ENCODE measurements at places on chromosomes 12 and 14.

DNA sequence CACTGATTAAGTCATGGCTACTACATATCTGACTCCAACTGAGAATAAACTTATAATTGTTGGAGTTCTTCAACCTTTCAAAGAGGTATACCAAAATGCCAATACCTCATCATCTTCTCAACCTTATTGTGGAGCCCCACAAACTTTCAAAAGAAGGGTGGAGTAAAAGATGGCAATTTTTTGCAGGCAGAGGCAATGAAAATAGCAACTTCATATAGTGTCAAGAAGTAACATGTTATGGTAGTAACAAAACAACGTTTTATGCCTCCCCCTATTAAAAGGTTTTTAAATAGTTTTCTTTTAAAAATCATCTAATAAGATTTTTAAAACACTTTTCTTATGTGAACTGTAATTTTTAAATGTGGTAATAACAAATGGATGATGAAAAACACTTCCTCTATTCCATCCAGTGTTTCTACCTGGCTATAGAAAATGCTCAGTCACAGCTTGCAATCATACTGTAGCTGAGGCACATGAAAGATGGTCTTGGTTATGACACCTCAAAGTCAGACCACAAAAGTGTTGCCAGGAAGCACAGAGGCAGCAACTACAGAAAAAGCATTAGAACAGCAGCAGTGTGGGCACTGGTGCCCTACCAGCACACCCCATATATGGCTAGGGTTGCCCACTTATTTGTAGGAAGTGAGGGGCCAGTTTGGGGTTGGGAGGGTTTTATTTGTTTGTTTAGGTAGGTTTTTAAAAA lies 7.0 kb downstream of the PPP1R12A start:
- peak; percentile 44 for DNase-seq

DNA sequence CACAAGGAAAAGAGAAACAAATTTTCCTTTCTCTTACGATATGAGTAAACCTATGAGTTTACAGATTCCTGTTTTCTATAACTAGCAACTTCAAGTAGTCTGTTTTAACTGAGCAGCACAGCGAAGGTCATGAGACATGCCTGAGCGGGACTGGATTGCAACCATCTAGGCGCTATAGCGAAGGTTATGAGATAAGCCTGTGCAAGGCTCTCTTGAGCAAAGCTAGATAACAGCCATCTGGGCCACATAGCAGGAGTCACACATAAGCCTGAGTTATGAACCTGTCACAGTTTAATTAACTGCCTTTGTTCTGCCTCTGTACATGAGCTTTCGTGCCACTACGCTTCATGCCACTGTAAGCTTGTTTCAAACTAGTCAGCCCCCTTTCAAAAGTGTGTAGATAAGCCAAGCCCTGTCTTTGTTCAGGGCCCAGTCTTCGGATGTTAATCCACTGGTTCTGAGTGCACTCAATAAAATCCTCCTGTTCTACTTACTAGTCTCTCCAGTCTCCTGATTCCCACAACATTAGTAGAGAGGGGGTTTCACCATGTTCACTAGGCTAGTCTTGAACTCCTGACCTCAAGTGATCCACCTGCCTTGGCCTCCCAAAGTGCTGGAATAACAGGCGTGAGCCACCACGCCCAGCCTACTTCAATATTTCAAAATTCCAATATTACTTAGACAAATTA lies 47.1 kb downstream of the SEC23A start:
- DNase-seq = no peak

- DNase-seq = no peak
Measured at GRCh38 chr14:59347915-59348314, 117.3 kb downstream of the GPR135 start.

GRCh38 chr12:54959291-54960018 lies 25.1 kb downstream of the TESPA1 start:
- no peak for DNase-seq

- no peak for DNase-seq
Measured at GRCh38 chr14:61591862-61592261, 103.5 kb upstream of the HIF1A start.

GRCh38 chr12:108298761-108299275 lies 40.3 kb downstream of the CMKLR1 start:
- no peak for DNase-seq

Measured in stimulated activated CD4-positive, alpha-beta T cell treated with anti-CD3 and anti-CD28 coated beads, Interleukin-1b, Interleukin-23, amount 100 ng/mL, for 48 hours (primary cell).